GM20000 (cell line): ENCODE measurements at places on chromosomes 3 and 15.

GRCh38 chr15:62599791-62600777 lies 435.0 kb upstream of the C2CD4B start:
- DNase-seq = no peak

- DNase-seq = no peak
Measured at GRCh38 chr3:157585386-157585785, 82.2 kb upstream of the VEPH1 start.

- DNase-seq = no peak
Measured at GRCh38 chr3:128392818-128393544, 73.7 kb downstream of the DNAJB8 start.

- DNase-seq = peak; percentile 47
Measured at GRCh38 chr3:59313365-59313764, 263.5 kb upstream of the CFAP20DC start.

GRCh38 chr3:142120707-142121106 lies 28.6 kb downstream of the TFDP2 start:
- DNase-seq = no peak

GRCh38 chr3:69052472-69052898 lies 352 bp upstream of the TMF1 start:
- DNase-seq = no peak

DNA sequence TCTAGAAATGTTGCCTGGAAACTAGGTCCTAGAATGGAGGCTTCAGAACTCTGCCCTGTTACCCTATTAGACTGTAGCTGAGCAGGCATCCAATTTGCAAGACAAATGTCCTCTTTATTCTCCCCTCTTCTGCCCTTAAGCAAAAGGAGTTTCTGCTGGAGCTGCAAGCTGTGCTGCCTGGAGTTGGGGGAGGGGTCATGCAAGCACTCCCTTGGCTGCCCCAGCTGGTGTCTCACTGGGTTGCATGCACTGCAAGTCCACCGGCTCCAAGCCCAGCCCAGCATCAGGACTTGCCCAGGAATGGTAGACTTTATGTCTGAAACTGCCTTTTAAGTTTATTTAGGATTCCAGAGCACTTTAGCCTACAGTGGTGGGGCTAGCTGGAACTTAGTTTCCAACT lies 15.7 kb upstream of the RBP2 start:
- no peak for DNase-seq

- DNase-seq = no peak
Measured at GRCh38 chr3:7346364-7346763, 485.4 kb downstream of the GRM7 start.

- no peak for DNase-seq
Measured at GRCh38 chr15:34952481-34952880, 17.1 kb downstream of the AQR start.

DNA sequence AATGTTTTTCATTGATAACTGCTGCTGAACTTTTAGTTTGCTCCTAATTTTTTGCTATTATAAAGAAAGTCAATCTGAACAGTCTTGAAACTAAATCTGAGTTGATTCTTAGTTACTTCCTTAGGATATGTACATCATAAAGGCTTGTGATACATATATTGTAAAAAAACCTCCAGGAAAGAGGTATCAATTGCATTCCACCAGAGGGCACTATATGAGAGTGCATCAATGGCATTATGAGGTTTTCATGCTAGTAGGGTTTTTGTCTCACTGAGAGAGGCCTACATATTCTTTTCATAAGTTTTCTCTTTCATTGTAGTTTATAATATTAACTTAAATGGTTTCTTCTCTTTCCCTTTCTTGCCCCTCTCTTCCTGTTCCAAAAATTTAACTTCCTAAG lies 46.9 kb downstream of the PIK3R4 start:
- peak; percentile 22 for DNase-seq

DNA sequence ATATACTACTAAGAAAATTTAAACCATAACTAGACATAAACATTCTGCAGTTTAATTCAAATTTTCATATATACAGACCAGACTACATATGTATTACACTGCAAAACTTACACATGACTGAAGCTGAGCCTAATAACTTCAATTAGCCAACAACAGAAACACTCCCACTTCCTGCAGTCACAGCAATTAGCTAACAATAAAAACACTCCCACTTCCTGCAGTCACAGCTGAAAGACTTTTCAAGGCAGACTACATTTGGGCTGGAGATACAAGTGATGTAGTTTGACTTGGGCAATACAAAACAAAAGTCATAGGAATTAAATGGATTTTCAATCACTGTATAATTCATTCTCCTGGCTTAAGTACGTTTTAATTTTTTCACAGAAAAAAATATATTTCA lies 10.3 kb downstream of the TM2D3 start:
- peak; percentile 33 for DNase-seq

- DNase-seq = peak; percentile 81
Measured at GRCh38 chr3:194003114-194004057, 132.6 kb upstream of the HES1 start.

GRCh38 chr15:62566248-62566647 lies 401.2 kb upstream of the C2CD4B start:
- DNase-seq = no peak

DNA sequence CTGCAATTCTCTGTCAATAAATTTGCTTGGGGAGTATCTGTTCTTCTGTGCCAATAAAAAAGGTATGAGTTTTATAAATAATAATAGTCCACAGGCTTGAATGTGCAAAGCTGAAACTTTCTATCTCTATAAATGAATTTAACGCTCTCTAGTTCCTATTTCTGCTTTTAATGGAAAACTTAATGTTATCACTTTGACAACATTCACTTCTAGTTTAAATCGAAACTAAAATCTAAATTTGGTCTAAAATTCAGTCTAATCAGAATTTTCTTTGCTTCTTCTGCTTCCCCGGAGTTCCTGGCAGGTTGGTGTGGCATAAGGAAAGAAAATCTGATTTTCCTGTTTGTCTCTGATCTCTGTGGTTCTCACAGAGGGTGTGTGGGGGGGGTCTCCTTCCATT lies 450.1 kb upstream of the TBL1XR1 start:
- no peak for DNase-seq

DNA sequence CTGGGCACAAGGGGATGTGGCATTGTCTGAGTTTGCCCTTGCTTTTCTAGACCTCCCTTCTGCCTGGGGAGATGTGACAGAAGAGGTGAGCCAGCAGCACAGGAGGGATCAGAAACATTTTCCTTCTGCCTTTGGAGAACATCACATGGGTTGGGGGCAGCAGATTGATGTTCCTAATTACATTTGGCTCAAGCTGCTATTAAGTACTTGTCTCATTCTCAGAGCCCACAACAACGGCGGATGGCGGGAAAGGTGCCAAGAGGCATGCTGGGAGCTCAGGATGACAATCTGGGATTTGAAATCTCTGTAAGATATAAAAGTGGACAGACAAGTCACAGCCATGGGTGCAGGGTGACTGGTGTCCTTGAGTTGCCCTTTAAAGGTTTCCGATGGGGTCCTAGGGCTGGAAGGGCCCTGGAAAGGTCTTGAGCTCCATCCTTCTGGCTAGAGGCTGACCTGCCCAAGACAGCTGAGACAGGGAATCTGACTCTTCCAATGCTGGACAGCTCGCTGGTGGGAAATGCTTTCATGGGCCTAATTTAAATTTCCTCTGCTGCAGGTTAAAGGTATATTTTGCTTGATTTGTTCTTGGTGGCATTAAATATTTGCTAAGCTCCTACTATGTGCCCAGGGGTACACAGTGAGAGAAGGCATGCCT lies 2.4 kb upstream of the CORO2B start:
- DNase-seq = no peak

GRCh38 chr3:33652736-33653135 lies 65.3 kb downstream of the CLASP2 start:
- no peak for DNase-seq

DNA sequence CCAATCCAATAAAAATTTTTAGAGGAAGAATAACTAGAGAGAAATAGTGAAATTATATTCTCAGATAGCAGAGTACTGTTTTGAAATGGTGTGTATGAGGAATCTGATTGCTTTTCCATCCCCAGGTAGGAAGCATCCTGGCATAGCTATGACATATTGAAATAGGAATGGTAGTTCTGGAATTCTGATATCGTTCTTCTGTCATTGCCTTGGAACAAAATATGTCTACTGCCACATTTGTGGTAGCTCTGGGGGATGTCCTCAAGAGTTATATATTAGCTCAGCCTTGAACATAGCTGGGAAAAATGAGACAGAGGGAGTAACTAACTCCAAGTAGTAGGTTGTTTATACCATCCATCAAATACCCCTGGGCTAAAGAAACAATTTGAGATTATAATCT lies 950.7 kb downstream of the MCTP2 start:
- no peak for DNase-seq

DNA sequence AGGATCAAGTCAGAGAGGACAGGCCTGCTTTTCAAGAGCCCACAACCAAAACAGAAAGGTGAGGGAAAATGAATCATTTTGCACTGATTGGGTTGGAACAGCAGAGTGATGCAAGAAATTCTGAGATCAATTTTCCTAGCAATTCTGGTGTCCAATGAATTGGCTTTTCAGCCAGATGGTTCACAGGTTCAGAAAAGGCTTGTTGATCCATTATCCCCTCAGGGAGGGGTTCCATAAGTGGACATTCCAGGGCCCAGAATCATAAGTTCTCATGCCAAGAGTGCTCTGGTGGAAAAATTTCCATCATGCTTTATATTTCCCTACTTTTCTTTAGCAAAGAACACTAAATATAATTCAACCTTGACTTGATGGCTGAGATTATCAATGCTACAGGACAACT lies 16.2 kb downstream of the RBP2 start:
- no peak for DNase-seq

- no peak for DNase-seq
Measured at GRCh38 chr3:142852009-142852408, 36.9 kb downstream of the PCOLCE2 start.

GRCh38 chr3:195893516-195893915 lies 14.8 kb downstream of the TNK2 start:
- no peak for DNase-seq

DNA sequence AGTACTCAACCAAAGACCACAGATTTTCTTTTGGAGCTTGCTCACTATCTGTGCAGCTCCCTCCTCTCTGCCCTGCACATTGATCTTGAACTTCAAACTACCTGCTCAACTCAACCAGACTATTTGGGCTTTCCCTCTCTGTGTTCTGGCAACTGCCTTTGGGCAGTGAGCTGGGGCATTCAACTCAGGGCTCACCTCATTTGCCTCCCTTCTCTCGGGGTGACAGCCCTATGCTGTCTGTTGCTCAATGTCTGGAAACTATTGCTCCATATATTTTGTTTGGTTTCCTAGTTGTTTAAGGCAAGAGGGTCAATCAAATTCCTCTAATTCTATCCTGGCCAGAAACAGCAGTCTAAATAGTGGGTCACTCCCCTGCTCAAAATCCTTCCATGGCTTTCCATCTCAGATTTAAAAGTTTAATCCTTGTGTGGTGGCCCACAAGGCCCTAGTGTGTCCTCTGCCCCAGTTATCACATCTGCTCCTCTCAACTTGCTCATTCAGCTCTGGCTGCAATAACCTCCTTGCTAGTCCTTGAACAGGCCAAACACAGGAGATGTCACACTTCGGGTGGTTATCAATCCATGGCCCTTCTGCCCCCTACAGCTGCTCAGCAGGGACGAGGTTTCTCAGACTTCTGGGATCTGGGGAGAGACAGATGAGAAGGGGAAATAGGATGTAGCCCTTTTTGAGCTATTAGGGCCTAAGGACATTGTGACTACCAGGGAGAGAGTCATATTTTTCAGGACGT lies 67.8 kb downstream of the SNRK start:
- no peak for DNase-seq

- no peak for DNase-seq
Measured at GRCh38 chr15:52511084-52511483, 17.6 kb downstream of the MYO5A start.

- peak; percentile 59 for DNase-seq
Measured at GRCh38 chr3:12663401-12663935, 449 bp downstream of the RAF1 start.

- DNase-seq = no peak
Measured at GRCh38 chr3:150278843-150279381, 129.2 kb upstream of the TSC22D2 start.
